ENCODE measurements at places on chromosomes 2 and 18. TPM values are rescaled to one million over a fixed set of nuclear protein-coding genes. Genes with fewer than 3 reads are reported as not detected.

The IL18R1 gene
- total RNA-seq = 5.8 TPM

The ALPP gene
- 0.27 TPM for total RNA-seq

The ANO7 gene
- 3.3 TPM for total RNA-seq

The MPP4 gene
- 0.46 TPM for total RNA-seq

The GMPPA gene
- total RNA-seq = 48.8 TPM

The CCL20 gene
- total RNA-seq = 3.2 TPM

The DOK6 gene
- total RNA-seq = 5.4 TPM

The EGR4 gene
- 1.2 TPM for total RNA-seq

The DYSF gene
- 4.2 TPM for total RNA-seq

The ASB18 gene
- total RNA-seq = not detected

The SLC38A11 gene
- total RNA-seq = 13.4 TPM

The ERMN gene
- total RNA-seq = 1.6 TPM

The CGREF1 gene
- total RNA-seq = 1.8 TPM

The PRADC1 gene
- 16.3 TPM for total RNA-seq

The ATG9A gene
- 52.9 TPM for total RNA-seq

The MAP2 gene
- 37.5 TPM for total RNA-seq

The ATP6V1B1 gene
- 8.6 TPM for total RNA-seq

The SPR gene
- 16.0 TPM for total RNA-seq
